Heart right ventricle (tissue), 16 donors: ENCODE measurements at places on chromosomes 1 and 21. TPM values are rescaled to one million over a fixed set of nuclear protein-coding genes. Genes with fewer than 3 reads are reported as not detected.
A peak's percentile ranks its signal among the peaks of the same experiment; 100 is the strongest.

The AKNAD1 gene
- 0.15 TPM for polyA plus RNA-seq

DNA sequence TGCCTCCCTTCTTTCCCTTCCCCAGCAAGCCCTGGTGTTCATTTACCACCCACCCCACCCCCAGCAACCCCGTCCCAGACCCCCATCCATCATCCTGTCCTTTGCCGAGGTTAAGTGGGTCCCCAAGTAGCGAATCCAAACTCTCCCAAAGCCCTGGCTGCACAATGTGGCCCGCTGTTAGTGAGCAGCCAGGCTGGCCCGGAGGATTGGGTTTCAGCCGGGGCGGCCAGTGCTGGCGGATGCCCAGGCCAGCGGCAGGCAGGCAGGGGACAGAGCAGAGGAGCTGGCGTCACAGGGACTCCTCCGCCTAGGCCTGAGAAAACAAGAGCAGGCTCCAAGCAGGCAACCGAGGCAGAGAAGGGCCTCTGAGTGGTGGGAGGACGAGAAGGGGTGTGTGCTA lies 61.4 kb downstream of the EPHB2 start:
- no peak overlapping the region for H3K4me3 ChIP-seq
- no peaks in the 10 kb centered on the region for H3K27me3 ChIP-seq

The SELP gene
- 4.2 TPM for polyA plus RNA-seq

The RIIAD1 gene
- polyA plus RNA-seq = not detected

GRCh38 chr1:203915811-203916210 lies 54.4 kb downstream of the SNRPE start:
- no peaks in the 10 kb centered on the region for H3K36me3 ChIP-seq
- no peaks in the 10 kb centered on the region for H3K27me3 ChIP-seq
- H3K4me3 ChIP-seq = no peak overlapping the region
- no peaks in the 10 kb centered on the region for H3K4me1 ChIP-seq
- DNase-seq = no peak

The SPRR3 gene
- polyA plus RNA-seq = 2.6 TPM

DNA sequence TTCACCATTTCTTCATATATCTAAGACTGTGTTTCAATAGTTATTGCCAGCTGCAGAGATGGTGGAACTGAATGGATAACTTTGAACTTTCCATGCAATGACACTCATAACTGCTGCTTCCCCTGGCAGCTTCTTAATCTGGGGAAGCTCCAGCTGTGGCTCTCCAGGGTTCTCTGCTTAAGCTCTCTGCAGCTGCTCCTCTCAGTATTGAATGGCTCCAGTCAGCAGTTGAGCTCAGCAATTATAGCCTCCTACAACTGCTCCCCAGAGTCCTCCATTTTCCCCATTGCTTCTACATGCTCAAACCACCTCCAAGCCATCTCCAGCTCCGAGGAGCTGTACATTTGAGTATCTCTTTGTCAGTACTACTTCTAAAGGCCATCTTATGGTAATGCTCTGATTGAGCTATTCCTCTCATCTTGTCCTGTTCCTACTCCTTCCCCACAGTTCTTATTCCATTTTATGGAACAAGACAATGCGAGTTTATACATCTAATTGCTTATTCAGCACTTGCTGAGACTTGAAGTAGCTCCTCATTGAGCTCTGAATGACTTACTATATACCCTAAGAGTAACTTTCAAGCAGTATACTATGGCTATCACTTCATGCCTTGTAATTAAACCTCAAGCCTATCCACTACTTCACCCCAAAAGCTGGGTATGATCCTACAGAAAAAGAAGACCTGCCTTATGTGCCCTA lies 362.4 kb downstream of the NEGR1 start:
- H3K27ac ChIP-seq = no peak overlapping the region
- DNase-seq = no peak
- no peaks in the 10 kb centered on the region for H3K4me1 ChIP-seq
- no peaks in the 10 kb centered on the region for H3K36me3 ChIP-seq

GRCh38 chr1:111099289-111099688 lies 40.6 kb downstream of the DRAM2 start:
- no peak for DNase-seq
- no peaks in the 10 kb centered on the region for H3K27me3 ChIP-seq
- H3K36me3 ChIP-seq = no peaks in the 10 kb centered on the region
- H3K4me3 ChIP-seq = no peak overlapping the region

The EPHA2 gene
- polyA plus RNA-seq = 7.8 TPM

GRCh38 chr1:101905283-101905835 lies 91.4 kb downstream of the OLFM3 start:
- H3K27me3 ChIP-seq = no peaks in the 10 kb centered on the region
- H3K4me1 ChIP-seq = no peaks in the 10 kb centered on the region
- no peaks in the 10 kb centered on the region for H3K36me3 ChIP-seq
- no peak overlapping the region for H3K4me3 ChIP-seq
- DNase-seq = no peak
- no peak overlapping the region for H3K27ac ChIP-seq

GRCh38 chr1:25744140-25744581 lies 55.8 kb upstream of the SELENON start:
- H3K4me1 ChIP-seq = peaks cover 32% of the 10 kb centered on the region
- H3K27me3 ChIP-seq = no peaks in the 10 kb centered on the region
- H3K4me3 ChIP-seq = no peak overlapping the region

GRCh38 chr1:115336741-115337140 lies 1.3 kb downstream of the NGF start:
- no peaks in the 10 kb centered on the region for H3K36me3 ChIP-seq
- peaks cover 7% of the 10 kb centered on the region for H3K27me3 ChIP-seq
- no peak for DNase-seq
- peak overlapping the region; percentile 85 for H3K27ac ChIP-seq
- peaks cover 17% of the 10 kb centered on the region for H3K4me1 ChIP-seq
- H3K4me3 ChIP-seq = peak overlapping the region; percentile 65

- no peaks in the 10 kb centered on the region for H3K4me1 ChIP-seq
- peaks cover 8% of the 10 kb centered on the region for H3K36me3 ChIP-seq
- no peak overlapping the region for H3K4me3 ChIP-seq
Measured at GRCh38 chr1:207518608-207519236, 22.8 kb downstream of the CR1 start.

- H3K36me3 ChIP-seq = no peaks in the 10 kb centered on the region
- H3K4me3 ChIP-seq = no peak overlapping the region
- no peak overlapping the region for H3K27ac ChIP-seq
- DNase-seq = peak; percentile 9
- H3K27me3 ChIP-seq = no peaks in the 10 kb centered on the region
Measured at GRCh38 chr1:221708987-221709386, 32.9 kb downstream of the DUSP10 start.
